Hair follicle dermal papilla cell (primary cell): ENCODE measurements at places on chromosomes 3 and 15. TPM values are rescaled to one million over a fixed set of nuclear protein-coding genes. Genes with fewer than 3 reads are reported as not detected.

PLCH1 gene
- total RNA-seq = 0.32 TPM in 1 of 2 replicates, not detected in the other

CADM2 gene
- total RNA-seq = under 0.01 and 0.12 TPM in 2 replicates

WDR53 gene
- 3.4 and 3.9 TPM in 2 replicates for total RNA-seq

MINDY2 gene
- 39.2 and 40.9 TPM in 2 replicates for total RNA-seq

ATXN7 gene
- 19.8 and 33.6 TPM in 2 replicates for total RNA-seq

GOLGA8J gene
- total RNA-seq = not detected in 2 replicates

USP13 gene
- total RNA-seq = 14.6 and 16.0 TPM in 2 replicates

AMIGO3 gene
- total RNA-seq = 1.5 and 1.8 TPM in 2 replicates

FBXO40 gene
- total RNA-seq = not detected in 2 replicates

UTS2B gene
- total RNA-seq = 0.36 and 1.3 TPM in 2 replicates

FETUB gene
- not detected in 2 replicates for total RNA-seq

SUCNR1 gene
- under 0.01 TPM in 1 of 2 replicates, not detected in the other for total RNA-seq

FOXB1 gene
- not detected in 2 replicates for total RNA-seq

MOBP gene
- total RNA-seq = not detected in 2 replicates

GRK7 gene
- 0.12 TPM in 1 of 2 replicates, not detected in the other for total RNA-seq

UBP1 gene
- 47.8 and 69.8 TPM in 2 replicates for total RNA-seq

SUSD5 gene
- total RNA-seq = 8.4 and 16.1 TPM in 2 replicates

ACTRT3 gene
- total RNA-seq = 9.2 TPM in 2 replicates

PROK2 gene
- total RNA-seq = not detected in 2 replicates

EPHA3 gene
- 0.24 and 0.65 TPM in 2 replicates for total RNA-seq

ABHD17C gene
- 8.9 and 14.5 TPM in 2 replicates for total RNA-seq

ARID3B gene
- 2.3 and 3.6 TPM in 2 replicates for total RNA-seq

TMCO5A gene
- not detected in 2 replicates for total RNA-seq

EXD1 gene
- not detected in 2 replicates for total RNA-seq

RHOV gene
- total RNA-seq = 0.16 and 0.24 TPM in 2 replicates

CCDC33 gene
- total RNA-seq = not detected in 2 replicates

ABCC5 gene
- total RNA-seq = 13.0 and 20.6 TPM in 2 replicates

NR1I2 gene
- 0.16 TPM in 1 of 2 replicates, not detected in the other for total RNA-seq

CACNA2D2 gene
- total RNA-seq = 0.12 TPM in 1 of 2 replicates, not detected in the other

GCNT3 gene
- total RNA-seq = not detected in 2 replicates

LTK gene
- 0.12 and 0.32 TPM in 2 replicates for total RNA-seq

ITIH3 gene
- 1.1 TPM in 1 of 2 replicates, not detected in the other for total RNA-seq

SOX14 gene
- total RNA-seq = not detected in 2 replicates

C15orf62 gene
- 0.12 TPM in 1 of 2 replicates, not detected in the other for total RNA-seq

TEX55 gene
- total RNA-seq = not detected in 2 replicates

PLD1 gene
- 32.8 and 40.7 TPM in 2 replicates for total RNA-seq

STAB1 gene
- total RNA-seq = 0.73 and 1.1 TPM in 2 replicates

EIF4E3 gene
- total RNA-seq = 3.9 and 4.9 TPM in 2 replicates

WDR5B gene
- total RNA-seq = 7.5 and 7.6 TPM in 2 replicates

FANCD2OS gene
- total RNA-seq = not detected in 2 replicates

SLC22A14 gene
- 0.16 and 0.49 TPM in 2 replicates for total RNA-seq

CDHR4 gene
- not detected in 2 replicates for total RNA-seq

CLEC3B gene
- 8.5 and 9.9 TPM in 2 replicates for total RNA-seq

TRH gene
- total RNA-seq = not detected in 2 replicates

CLASP2 gene
- 34.9 and 40.4 TPM in 2 replicates for total RNA-seq

DGKG gene
- under 0.01 and 0.24 TPM in 2 replicates for total RNA-seq
